Activated CD8-positive, alpha-beta T cell treated with anti-CD3 and anti-CD28 coated beads, Interleukin-2, amount 10 ng/mL, durations not matched to agents 7 days and 5 days (primary cell): ENCODE measurements at places on chromosomes 4 and X. TPM values are rescaled to one million over a fixed set of nuclear protein-coding genes. Genes with fewer than 3 reads are reported as not detected.

Gene MED12
- 50.2 TPM for total RNA-seq

Gene IRS4
- not detected for total RNA-seq

- H3K4me1 ChIP-seq, result no peaks in the 10 kb centered on the region
- DNase-seq, result no peak
- H3K27me3 ChIP-seq, result no peaks in the 10 kb centered on the region
- H3K36me3 ChIP-seq, result no peaks in the 10 kb centered on the region
Observed at GRCh38 chr4:124526331-124526730, 186.2 kb downstream of the ANKRD50 start.

- no peaks in the 10 kb centered on the region for H3K36me3 ChIP-seq
- no peaks in the 10 kb centered on the region for H3K27me3 ChIP-seq
Observed at GRCh38 chr4:17033025-17033767, 134.8 kb upstream of the LDB2 start.

Gene NDP
- not detected for total RNA-seq

GRCh38 chr4:93779228-93779627 lies 49.3 kb upstream of the ATOH1 start:
- no peak overlapping the region for H3K27ac ChIP-seq
- DNase-seq, result no peak
- no peaks in the 10 kb centered on the region for H3K27me3 ChIP-seq

Gene LINC00632
- 0.79 TPM for total RNA-seq

Gene F8A3
- total RNA-seq, result 10.8 TPM

DNA sequence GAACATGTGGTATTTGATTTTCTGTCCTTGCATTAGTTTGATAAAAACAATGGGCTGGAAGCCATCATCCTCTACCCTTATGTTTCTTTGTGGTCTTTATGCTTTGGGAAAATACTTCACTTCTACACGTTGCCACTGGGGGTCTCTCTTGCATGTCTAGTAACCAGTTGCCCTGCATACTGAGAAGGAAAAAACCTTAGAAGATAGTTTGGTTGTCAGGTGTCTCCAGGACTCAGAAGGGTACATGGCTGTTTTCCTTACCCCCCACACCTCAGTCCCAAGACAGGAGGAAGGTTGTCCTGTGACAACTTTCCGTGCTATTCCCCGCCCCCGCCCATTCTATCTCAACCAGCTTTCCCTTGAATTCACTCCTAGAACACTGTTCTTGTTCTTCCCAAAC lies 62.1 kb upstream of the LANCL3 start:
- H3K36me3 ChIP-seq, result no peaks in the 10 kb centered on the region
- no peaks in the 10 kb centered on the region for H3K27me3 ChIP-seq
- DNase-seq, result no peak

- H3K27me3 ChIP-seq, result no peaks in the 10 kb centered on the region
- no peak overlapping the region for H3K27ac ChIP-seq
- no peaks in the 10 kb centered on the region for H3K36me3 ChIP-seq
- no peak for DNase-seq
- no peaks in the 10 kb centered on the region for H3K4me1 ChIP-seq
Observed at GRCh38 chr4:18934197-18934596, 912.6 kb upstream of the LCORL start.

GRCh38 chrX:39165773-39166172 lies 364.5 kb downstream of the MID1IP1 start:
- H3K27ac ChIP-seq, result no peak overlapping the region
- H3K4me1 ChIP-seq, result peaks cover 16% of the 10 kb centered on the region
- no peak overlapping the region for H3K4me3 ChIP-seq
- no peaks in the 10 kb centered on the region for H3K36me3 ChIP-seq
- no peak for DNase-seq
- H3K27me3 ChIP-seq, result peaks cover 5% of the 10 kb centered on the region

- no peaks in the 10 kb centered on the region for H3K36me3 ChIP-seq
- no peaks in the 10 kb centered on the region for H3K4me1 ChIP-seq
- no peak for DNase-seq
- H3K4me3 ChIP-seq, result no peak overlapping the region
Observed at GRCh38 chrX:17967888-17968287, 106.8 kb upstream of the RAI2 start.

- peaks cover 11% of the 10 kb centered on the region for H3K27me3 ChIP-seq
- H3K4me3 ChIP-seq, result no peak overlapping the region
- H3K27ac ChIP-seq, result no peak overlapping the region
- no peaks in the 10 kb centered on the region for H3K4me1 ChIP-seq
- no peak for DNase-seq
- H3K36me3 ChIP-seq, result no peaks in the 10 kb centered on the region
Observed at GRCh38 chr4:7398104-7398423, 36.7 kb downstream of the PSAPL1 start.

- peaks cover 7% of the 10 kb centered on the region for H3K4me1 ChIP-seq
- peak overlapping the region; percentile 97 for H3K4me3 ChIP-seq
- H3K27me3 ChIP-seq, result no peaks in the 10 kb centered on the region
- DNase-seq, result peak; percentile 69
- H3K27ac ChIP-seq, result peak overlapping the region; percentile 87
Observed at GRCh38 chrX:63560601-63561218, 209.6 kb upstream of the SPIN4 start.

Gene DCLK2
- not detected for total RNA-seq

Gene GUCY1A1
- 0.24 TPM for total RNA-seq

Gene ATP2B3
- not detected for total RNA-seq

DNA sequence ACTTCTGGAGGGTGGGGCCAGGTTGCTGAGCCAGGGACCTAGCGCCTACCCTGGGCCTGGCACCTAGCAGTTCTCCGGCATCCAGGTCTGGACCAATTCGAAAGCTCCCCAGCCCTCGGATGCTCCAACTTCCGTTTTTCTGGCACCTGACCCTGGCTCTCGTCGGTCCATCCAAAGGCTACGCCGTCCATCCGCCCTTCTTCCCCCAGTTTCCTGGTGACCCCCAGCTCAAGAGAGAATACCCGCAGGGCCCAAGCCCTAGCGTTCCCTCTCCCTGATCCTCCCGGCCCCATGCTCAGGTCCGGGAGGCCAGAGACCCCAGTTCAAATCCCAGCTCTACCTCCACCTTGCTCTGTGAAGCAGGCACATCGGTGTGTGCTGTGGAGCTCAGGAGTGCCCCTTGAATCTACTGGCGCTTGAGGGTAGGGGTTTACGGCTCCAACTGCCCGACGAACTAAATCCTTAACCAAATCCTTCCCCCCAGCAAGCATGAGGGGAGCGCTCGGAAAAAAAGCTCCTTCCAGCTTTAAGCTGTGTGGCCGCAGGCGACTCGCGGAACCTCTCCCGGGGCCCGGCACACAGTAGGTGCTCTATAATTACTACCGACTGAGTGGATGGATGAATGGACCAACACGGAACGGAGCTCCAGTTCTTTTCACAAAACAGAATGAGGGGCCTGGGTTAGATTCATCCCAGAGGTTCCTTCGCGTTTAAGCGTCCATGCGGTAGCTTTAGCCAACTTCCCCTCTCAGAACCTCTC lies 1.1 kb downstream of the CRMP1 start:
- H3K27me3 ChIP-seq, result peaks cover 53% of the 10 kb centered on the region
- no peak for DNase-seq
- H3K4me1 ChIP-seq, result peaks cover 7% of the 10 kb centered on the region
- H3K36me3 ChIP-seq, result peaks cover 3% of the 10 kb centered on the region
- no peak overlapping the region for H3K4me3 ChIP-seq

Gene ARR3
- total RNA-seq, result not detected

DNA sequence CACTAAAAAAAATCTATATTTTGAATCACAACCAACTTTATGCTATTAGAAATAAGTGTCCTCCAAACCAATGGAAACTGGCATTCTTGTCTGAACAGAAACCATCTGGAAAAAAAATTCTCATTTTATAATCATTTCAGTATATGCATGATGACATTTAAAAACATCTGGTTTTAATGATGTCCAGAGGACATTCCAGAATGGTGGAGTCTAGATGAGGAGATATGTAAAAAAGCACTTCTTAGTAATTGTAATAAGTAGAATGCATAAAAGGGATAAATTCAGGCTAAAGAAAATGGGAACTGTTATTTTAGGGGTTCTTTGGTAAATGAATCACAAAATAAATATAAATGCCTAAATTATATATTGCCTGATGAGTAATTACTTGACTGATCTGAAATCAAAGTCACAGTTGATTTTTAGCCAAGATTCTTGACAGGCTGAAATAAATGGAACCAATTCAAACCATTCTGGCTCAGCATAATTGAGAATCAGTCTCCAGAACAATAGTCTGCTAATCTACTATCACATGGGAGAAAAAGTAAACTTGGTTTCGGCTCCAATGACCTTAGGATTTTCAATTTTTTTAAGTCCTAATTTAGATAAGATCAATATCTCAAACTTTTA lies 636.6 kb downstream of the FAT4 start:
- H3K4me1 ChIP-seq, result no peaks in the 10 kb centered on the region
- no peak overlapping the region for H3K27ac ChIP-seq
- no peaks in the 10 kb centered on the region for H3K36me3 ChIP-seq
- H3K4me3 ChIP-seq, result no peak overlapping the region
- H3K27me3 ChIP-seq, result no peaks in the 10 kb centered on the region
- no peak for DNase-seq

DNA sequence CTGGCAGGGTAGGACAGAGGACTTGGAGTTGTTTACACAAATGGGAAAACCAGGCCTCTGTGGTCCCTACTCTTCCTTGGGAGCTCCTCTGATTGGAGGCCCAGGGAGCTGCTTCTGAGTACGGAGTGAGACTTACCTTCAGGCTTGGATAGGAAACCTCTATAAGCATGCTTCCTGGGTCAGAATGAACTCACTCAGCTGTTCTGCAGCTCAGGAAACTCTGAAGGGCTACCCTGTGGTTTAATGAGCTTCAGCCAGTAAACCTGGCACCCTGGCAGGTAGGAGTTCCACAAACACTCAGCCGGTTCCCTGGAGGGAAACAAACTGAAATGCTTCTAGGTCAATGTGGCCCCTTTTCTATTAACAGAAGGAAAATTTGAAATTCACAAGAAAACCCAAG lies 51.0 kb upstream of the TFDP3 start:
- H3K27ac ChIP-seq, result no peak overlapping the region
- H3K4me3 ChIP-seq, result no peak overlapping the region
- no peaks in the 10 kb centered on the region for H3K27me3 ChIP-seq
- H3K4me1 ChIP-seq, result no peaks in the 10 kb centered on the region

- DNase-seq, result no peak
- H3K27me3 ChIP-seq, result no peaks in the 10 kb centered on the region
- H3K36me3 ChIP-seq, result no peaks in the 10 kb centered on the region
- H3K27ac ChIP-seq, result no peak overlapping the region
Observed at GRCh38 chrX:46819136-46819535, 17.7 kb upstream of the RP2 start.

DNA sequence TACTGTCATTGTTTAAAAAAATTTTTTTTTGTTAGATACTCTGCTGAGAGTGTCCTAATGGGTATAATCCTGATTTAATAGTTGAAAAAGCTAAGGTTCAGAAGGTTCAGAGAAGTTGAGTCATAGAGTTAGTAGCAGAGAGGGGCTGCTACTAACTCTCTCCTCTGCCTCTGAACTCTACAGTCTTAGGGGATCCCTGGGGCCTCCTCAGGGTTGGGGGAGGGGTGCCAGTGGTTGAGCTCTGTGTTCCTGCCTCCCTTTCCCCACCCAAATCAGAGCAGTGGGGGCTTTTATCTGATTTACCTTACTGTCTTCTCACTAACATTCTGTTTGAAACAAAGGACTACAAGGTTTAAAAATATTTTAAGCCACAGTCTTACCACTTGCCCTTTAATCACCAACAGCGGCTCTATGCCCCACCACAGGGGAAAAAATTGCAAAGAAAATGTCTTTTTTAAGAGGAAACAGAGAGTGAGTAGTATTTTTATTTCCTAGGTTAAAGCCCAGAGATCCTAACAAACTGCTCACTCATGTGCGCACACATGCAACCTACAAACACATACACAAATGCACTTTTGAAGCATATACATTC lies 102.2 kb upstream of the ATP6AP2 start:
- H3K27ac ChIP-seq, result no peak overlapping the region
- H3K4me1 ChIP-seq, result peaks cover 36% of the 10 kb centered on the region
- no peak overlapping the region for H3K4me3 ChIP-seq

- no peak overlapping the region for H3K4me3 ChIP-seq
- no peaks in the 10 kb centered on the region for H3K27me3 ChIP-seq
- no peak for DNase-seq
- H3K36me3 ChIP-seq, result no peaks in the 10 kb centered on the region
- H3K4me1 ChIP-seq, result no peaks in the 10 kb centered on the region
Observed at GRCh38 chr4:181601103-181601502, 642.1 kb upstream of the TENM3 start.

DNA sequence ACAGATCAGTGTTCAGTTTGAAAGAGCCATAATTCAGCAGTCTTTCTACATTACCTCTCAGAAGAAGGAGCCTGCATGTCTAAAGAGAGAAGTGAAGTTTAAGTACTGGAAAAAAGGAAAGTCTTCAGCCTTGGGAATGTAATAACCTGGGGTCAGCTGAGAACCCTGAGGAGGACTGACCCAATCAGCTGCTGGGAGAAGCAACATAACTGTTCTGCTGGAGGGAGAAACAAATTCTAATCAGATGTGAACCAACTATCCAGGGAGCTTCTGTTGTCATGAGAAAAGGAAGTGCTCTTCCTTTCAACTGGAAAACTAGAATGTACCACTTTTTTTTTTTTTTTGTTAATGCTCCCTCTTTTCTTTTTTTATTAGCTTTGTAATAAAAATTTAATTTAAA lies 64.5 kb upstream of the PDE5A start:
- no peak overlapping the region for H3K27ac ChIP-seq
- H3K4me3 ChIP-seq, result no peak overlapping the region

Gene PAGE2
- not detected for total RNA-seq

Gene EDNRA
- total RNA-seq, result not detected

DNA sequence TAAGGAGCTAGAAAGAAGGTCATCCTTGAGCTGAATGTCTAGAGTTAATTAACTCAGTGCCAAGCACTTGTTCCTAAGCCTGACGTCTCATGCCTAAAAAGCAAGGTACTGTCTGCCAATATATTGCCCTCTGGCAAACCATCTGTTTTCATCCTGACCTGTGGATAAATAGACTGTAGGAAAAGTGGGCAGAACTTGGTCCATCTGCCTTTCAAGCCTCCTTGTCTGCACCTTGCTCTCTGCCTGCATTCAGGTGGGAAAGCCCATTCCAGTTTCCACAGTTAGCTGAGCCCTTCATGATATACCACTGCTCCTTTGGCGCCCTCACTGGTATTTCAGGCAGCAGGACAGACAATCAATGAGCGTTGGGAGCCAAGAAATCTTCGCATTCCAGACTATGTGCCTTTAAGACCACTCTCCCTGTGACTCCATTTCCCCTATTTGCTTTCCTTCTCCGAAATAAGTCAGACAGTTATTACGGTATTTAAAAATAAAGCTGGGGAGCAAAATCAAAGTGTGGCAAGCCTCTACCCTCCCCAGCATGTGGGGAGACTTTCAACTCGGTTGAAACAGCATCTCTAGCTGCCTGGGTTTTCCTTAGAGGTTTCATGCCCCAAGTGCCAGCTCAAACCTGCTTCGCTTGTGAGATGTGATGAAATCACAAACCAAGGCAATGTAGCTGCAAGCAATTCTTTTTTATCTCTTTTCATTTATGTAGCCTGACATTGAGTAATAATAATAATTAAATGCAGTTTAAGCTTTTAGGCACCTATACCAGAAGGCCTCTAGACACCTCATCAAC lies 2.5 kb upstream of the CCDC149 start:
- no peak overlapping the region for H3K4me3 ChIP-seq
- no peaks in the 10 kb centered on the region for H3K4me1 ChIP-seq
- DNase-seq, result no peak
- peaks cover 2% of the 10 kb centered on the region for H3K36me3 ChIP-seq
- H3K27me3 ChIP-seq, result peaks cover 26% of the 10 kb centered on the region
- no peak overlapping the region for H3K27ac ChIP-seq
